ENCODE measurements at places on chromosomes 5 and 9.
A peak's percentile ranks its signal among the peaks of the same experiment; 100 is the strongest.

DNA sequence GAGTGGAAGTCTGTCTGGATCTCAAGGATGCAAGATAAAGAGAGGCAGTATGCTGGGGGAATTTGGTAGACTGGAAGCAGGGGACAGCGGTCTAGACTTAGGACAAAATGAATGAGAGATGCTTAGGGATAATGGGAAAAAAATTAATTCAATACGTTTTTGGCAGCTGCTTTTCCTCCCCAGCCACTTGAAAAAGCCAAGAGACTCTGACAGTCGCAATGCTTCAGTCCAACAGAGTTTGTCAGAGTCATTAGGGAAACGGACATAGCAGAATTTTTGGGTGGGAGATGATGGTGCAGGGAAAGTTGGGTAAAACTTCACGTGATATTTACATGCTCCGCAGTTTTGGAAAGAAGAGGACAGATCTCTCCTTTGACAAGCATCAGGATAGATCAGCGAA lies 129.7 kb downstream of the GOLPH3 start:
- DNase-seq, result no peak

GRCh38 chr5:136001466-136001981 lies 27.3 kb upstream of the TGFBI start:
- DNase-seq, result no peak

DNA sequence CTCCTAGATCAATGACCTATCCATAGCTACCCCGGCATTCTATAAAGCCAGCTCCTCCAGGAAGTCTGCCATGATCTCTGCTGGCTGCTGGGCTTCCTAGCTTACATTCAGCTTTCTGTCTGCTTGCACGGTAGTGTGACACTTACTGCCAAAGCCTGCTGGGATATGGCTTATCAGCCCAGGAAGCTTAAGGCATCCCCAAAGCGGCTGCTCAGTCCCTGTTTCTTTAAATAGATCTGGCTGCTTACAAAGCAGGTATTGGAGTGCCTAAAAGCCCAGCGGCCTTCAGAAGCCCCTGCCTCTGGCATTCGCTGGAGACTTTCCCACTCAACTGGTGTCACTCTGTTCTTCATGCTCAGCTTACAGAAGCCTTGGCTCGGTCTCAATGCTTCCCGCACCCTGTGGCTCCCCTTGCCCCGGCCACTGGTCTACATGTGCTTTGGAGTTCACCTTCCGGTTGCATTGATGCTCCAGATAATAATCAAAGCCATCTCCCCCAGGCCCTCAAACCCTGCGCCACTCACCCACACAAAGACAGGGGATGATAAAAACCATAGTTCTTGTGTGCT lies 31.3 kb upstream of the STRBP start:
- DNase-seq, result no peak

- DNase-seq, result no peak
These were observed 40.2 kb upstream of the FBXW11 start for GRCh38 chr5:172046593-172046992.

DNA sequence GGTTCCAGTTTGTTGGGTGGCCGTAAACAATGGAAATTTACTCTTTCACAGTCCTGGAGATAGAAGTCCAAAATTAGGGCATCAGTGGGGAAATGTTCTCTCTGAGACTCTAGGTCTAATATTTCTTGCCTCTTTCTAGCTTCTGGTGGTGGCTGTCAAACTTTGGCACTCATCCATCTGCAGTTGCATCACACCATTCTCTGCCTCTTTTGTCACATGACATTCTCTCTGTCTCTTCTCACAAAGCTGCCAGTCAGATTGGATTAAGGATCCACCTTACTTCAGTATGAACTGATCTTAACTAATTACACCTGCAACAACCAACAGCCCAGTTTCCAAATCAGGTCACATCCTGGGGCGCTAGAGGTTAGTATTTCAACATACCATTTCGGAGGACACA lies 222.9 kb upstream of the FTMT start:
- peak; percentile 16 for DNase-seq

DNA sequence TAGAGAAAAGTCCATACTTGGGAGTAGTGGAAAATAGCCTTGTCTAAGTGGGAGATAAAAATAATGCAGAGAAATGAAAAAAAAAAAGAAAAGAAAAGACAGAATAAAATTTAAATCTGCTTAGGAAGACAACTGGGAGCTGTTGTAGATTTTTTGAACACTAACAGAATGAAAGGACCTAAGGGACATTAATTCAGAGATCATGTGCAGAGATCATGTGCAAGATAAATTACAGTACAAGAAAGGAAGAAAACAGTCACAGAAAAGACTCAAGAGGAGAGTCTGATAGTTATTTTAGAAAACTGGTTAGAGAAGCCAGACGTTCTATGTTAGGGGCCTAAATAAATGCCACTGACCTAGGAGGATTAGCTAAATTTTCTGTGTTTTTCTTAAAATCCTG lies 1226.8 kb upstream of the NUDT12 start:
- no peak for DNase-seq

DNA sequence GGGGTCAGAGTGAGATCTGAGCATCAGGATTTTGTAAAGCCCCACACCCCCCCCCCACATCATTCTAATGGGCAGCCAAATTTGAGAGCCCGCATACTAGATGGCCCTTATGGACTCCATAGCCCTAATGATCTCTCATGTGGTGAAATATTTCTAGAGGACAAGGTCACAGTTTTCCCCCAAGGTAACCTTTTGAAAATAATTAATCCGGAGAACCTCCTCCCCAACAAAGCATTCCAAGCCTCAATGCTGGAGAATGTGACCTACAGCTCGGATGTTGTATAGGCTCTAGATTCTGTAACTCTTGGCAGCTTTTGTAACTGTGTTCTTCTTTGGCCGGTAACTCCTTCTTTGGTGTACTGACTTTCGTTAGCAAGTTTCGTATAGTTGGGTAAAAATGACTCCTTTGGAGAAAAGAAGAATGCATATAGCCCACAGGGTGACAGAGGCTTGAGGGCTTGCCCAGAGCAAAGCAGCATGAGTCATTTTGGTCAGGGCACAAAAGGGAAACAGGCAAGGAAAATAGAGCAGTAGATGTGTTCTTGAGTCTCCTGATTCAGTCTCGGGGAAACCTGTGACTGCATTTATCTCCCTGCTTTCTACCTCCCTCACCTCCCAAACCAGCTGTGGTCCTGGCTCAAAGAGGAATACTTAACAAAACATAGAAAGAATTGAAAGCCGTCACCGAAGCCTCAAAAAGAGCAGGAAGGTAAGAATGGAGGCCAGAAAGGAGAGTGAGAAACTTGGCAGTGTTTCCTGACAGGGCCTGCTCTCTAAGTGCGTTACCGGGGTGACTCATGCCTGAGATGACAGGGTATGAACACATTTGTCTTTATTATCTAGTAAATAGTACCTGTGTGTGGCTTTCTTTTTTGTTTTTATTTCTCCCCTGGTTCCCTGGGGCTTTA lies 6.6 kb upstream of the XPA start:
- DNase-seq, result no peak

- DNase-seq, result no peak
These were observed 8.8 kb downstream of the GARNL3 start for GRCh38 chr9:127273326-127273725.

GRCh38 chr5:166962461-166962860 lies 1329.0 kb upstream of the WWC1 start:
- DNase-seq, result no peak

- no peak for DNase-seq
These were observed 24.7 kb downstream of the ZBTB34 start for GRCh38 chr9:126885131-126885641.

DNA sequence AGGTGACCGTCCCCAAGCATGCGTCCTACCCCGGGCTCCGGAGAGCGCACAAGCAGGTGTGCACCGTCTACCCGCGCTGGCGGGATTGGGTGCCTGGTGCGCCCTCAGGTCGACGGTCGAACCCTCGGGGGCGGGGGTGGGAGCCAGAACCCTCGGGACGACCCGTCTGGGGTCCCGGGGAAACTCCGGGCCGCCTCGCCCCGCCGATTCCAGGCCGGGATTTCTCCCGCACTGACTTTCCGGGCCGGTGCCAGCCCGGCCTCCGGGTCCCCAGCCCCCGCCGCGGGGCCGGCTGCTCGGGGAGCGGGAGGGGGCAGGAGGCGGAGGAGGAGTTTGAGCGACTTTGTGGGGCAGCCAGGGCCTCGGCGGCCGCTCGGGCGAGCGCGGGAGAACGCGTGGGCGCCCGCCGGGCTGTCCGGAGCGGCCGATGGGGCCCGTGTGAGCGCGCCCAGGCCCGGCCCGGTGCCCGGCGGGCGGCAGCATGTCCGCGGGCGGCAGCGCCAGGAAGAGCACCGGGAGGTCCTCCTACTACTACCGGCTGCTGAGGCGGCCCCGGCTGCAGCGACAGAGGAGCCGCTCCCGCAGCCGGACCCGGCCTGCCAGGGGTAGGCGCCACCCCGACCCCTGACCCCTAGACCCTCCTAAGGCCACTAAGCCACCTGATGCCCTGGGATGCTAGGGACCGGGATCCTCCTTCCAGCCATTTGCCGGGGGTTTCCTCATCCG lies at the start of gene DAB2IP:
DAB2IP (plus strand) TSS at position 340 of the 726 bp plus-strand sequence; CDS start at position 482, 142 bp downstream.
- no peak for DNase-seq

- no peak for DNase-seq
These were observed 22.2 kb upstream of the CMBL start for GRCh38 chr5:10329820-10330481.

DNA sequence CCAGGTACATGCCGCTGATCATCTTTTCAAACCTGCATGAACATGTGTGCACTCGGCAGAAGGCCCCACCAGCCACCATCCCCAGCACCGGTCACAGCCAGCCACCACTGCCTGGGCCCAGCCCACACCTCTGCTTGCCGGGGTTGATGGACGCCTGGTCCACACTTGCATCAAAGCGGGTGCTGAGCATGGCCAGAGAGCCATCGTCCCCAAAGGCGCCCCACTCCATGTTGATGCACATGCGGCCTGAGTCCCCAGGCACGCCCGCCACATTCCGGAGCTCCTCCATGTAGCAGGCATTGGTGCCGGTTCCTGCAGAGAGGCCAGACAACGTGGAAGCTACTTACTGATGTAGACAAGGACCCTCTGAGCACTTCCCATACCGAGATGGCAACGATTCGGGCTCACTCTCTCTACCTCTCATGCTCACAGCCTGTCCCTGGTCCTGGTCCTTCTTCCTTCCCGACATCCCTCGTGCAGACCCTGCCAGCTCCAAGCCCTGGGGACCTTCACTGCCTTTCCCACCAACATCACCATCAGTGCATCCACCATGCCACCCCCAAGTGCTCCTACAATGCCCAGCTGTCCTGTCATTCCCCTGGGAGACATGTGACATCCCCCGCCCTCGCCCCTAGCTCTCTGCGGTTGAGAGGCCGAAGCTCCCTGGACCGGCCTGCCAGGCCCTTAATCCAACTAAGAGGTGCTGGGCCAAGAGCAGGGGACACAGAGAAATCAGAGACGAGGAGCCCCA lies 17.2 kb downstream of the HK3 start:
- DNase-seq, result no peak

GRCh38 chr9:32986971-32987370 lies 14.5 kb downstream of the APTX start:
- DNase-seq, result no peak

DNA sequence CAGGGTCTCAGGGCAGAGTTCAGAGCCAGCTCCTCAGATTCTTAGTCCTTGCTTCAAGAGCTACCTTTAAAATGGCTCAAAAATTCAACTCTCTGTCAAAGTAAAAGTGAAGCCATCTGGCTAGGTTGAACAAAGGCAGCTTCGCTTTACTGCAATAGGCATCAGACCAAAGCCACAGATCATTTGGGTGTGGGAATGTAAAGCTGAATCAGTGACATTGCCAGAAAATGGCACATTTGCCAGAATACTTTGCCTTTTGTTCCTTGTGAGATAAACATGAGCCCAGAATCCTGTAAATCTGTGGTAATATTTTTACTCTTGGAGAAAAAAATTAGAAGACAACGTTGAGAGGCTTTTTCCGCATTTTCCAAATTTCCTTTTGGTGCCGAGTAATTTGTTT lies 210.5 kb downstream of the PALM2AKAP2 start:
- no peak for DNase-seq

DNA sequence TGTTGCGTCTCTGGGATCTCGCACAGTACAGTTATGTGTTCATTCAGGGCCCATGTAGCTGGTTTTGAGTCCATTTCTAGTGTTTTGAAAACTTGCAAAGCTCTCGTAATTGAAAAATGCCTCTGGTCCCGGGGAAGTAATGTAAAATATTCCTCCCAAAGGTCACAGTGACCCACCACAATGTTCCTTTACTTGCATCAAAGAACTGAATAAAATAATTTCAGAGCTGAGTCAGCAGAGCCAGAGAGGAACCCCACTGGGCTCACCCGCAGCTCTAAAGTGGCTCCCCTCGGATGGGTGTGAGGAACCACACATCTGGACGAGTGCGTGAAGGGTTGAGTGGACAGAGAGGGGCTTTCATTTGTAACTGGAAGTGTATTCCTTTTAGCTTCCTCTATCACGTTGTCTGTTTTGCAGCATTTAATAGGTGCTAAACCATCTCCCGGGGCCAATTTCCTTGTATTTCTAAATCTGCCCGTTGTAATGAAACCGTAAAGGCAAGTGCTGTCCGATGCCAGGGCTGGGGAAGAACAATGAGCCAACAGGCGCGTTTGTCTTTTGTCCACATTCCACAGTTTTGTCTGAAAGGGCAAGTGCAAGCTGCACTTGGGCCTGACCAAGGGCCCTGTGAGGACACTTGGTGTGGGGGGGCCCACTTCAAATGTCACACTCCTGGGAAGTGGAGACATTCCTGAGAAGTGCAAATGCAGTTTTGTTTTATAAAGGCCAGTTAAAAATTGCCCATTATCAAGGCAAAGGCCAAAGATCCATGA lies 29.9 kb downstream of the COL5A1 start:
- no peak for DNase-seq

DNA sequence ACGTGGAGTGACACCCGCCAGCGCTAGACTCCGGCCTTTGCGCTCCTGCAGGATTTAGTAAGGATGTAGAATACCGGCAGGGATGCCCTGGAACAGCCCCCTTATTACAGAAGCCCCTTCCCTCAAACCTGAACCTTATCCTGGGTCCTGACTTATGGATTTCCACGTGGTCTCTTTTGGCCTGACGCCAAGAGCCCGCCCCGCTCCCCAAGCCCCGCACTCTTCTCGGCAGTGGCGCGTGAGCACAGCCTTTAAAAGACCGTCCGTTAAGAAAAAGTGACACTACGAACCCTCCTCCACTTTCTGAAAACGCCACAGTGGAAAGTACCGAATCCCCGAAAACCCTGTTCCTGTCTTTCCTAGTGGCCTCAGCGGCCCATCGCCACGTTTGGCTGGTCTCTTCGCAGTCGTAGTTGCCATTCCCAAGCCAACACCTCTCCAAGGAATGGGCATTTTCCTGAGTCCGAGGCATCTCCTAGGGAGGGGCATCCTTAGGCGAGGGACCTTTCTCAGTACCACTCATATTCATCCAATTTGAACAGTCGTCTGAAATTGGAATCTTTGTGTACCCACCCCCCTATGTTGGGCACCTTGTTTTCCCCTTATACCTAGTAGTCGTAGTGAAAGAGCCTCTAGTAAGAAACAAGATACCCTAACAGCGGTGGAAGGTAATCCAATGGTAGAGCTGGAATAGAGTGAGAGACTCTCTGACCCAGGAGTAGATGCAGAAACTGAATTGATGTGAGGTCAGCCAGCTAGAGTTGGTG lies 732 bp upstream of the MCIDAS start:
- no peak for DNase-seq

- DNase-seq, result no peak
These were observed 93.1 kb upstream of the TRPC7 start for GRCh38 chr5:136458481-136458880.
